Kidney (tissue), 22 donors: ENCODE measurements at places on chromosomes 16 and 17. TPM values are rescaled to one million over a fixed set of nuclear protein-coding genes. Genes with fewer than 3 reads are reported as not detected.

The LAT gene
- total RNA-seq: 12.5 TPM

The ATF7IP2 gene
- 17.1 TPM for total RNA-seq

The OR3A1 gene
- total RNA-seq: not detected

The PPY gene
- total RNA-seq: not detected

The CDRT15L2 gene
- not detected for total RNA-seq

The LGALS9 gene
- 50.8 TPM for total RNA-seq

The NTN1 gene
- 1.8 TPM for total RNA-seq

The KRT39 gene
- not detected for total RNA-seq

GRCh38 chr16:2664574-2664982 lies 17.7 kb upstream of the KCTD5 start:
- DNase-seq: no peak
- H3K36me3 ChIP-seq: no peaks in the 10 kb centered on the region
- no peak overlapping the region for H3K27ac ChIP-seq
- no peaks in the 10 kb centered on the region for H3K4me1 ChIP-seq
- H3K4me3 ChIP-seq: no peak overlapping the region
- H3K27me3 ChIP-seq: no peaks in the 10 kb centered on the region

GRCh38 chr17:82789806-82790205 lies 37.9 kb downstream of the TBCD start:
- H3K27ac ChIP-seq: no peak overlapping the region
- DNase-seq: no peak
- peaks cover 2% of the 10 kb centered on the region for H3K36me3 ChIP-seq
- H3K27me3 ChIP-seq: no peaks in the 10 kb centered on the region

GRCh38 chr16:89700649-89701424 lies 668 bp downstream of the SPATA2L start:
- peak; percentile 81 for DNase-seq
- H3K4me3 ChIP-seq: no peak overlapping the region
- H3K4me1 ChIP-seq: no peaks in the 10 kb centered on the region
- no peaks in the 10 kb centered on the region for H3K36me3 ChIP-seq
- H3K27me3 ChIP-seq: no peaks in the 10 kb centered on the region

- H3K4me3 ChIP-seq: no peak overlapping the region
- no peaks in the 10 kb centered on the region for H3K36me3 ChIP-seq
- H3K27me3 ChIP-seq: peaks cover 3% of the 10 kb centered on the region
- H3K27ac ChIP-seq: no peak overlapping the region
Measured at GRCh38 chr16:89071686-89072547, 21.7 kb upstream of the ACSF3 start.

- no peak for DNase-seq
- no peaks in the 10 kb centered on the region for H3K4me1 ChIP-seq
- H3K36me3 ChIP-seq: no peaks in the 10 kb centered on the region
- H3K4me3 ChIP-seq: no peak overlapping the region
- no peaks in the 10 kb centered on the region for H3K27me3 ChIP-seq
- H3K27ac ChIP-seq: no peak overlapping the region
Measured at GRCh38 chr17:55814377-55814776, 63.5 kb downstream of the PCTP start.

- no peaks in the 10 kb centered on the region for H3K4me1 ChIP-seq
- H3K27ac ChIP-seq: no peak overlapping the region
- H3K4me3 ChIP-seq: no peak overlapping the region
- DNase-seq: no peak
Measured at GRCh38 chr17:19614900-19615299, 33.7 kb upstream of the ALDH3A2 start.

GRCh38 chr16:359871-360697 lies 7.6 kb upstream of the AXIN1 start:
- H3K27ac ChIP-seq: no peak overlapping the region
- peak; percentile 46 for DNase-seq
- no peaks in the 10 kb centered on the region for H3K4me1 ChIP-seq
- no peak overlapping the region for H3K4me3 ChIP-seq
- H3K27me3 ChIP-seq: no peaks in the 10 kb centered on the region

DNA sequence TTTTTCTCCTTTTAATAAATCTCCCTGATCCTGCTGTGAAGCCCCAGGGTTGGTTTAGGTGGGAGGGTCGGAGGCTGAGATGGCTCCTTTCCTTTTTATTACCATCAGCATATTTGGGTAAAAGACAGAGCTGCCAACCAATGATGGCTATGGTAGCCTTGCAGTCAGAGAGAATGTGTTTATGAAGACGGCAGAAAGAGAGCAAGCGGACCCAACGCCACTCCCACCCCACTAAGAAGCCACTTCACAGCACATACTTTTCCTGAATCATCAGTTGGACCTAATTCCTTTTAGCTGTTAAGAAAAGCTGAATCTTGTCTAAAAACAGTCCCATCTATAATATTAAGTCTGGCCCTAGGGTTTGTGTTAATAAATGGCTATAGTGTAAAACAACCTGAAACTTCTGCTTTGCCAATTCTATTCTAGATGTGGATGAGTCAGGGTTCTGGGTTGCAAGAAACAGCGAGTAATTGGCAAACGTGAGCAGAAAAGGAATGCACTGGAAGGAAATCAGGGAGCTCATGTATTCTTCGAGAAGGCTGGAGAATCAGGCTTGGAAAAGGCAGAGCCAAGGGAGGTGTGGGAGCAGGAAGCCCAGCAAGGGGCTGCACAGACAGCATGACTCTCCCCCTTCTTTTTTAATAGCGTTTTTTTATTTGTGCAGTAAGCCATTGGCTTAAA lies 34.0 kb upstream of the PRKCA start:
- no peak overlapping the region for H3K4me3 ChIP-seq
- no peaks in the 10 kb centered on the region for H3K27me3 ChIP-seq
- no peaks in the 10 kb centered on the region for H3K4me1 ChIP-seq

- H3K4me1 ChIP-seq: no peaks in the 10 kb centered on the region
- no peaks in the 10 kb centered on the region for H3K36me3 ChIP-seq
- H3K27ac ChIP-seq: no peak overlapping the region
Measured at GRCh38 chr16:54283725-54284318, 2.8 kb downstream of the IRX3 start.

DNA sequence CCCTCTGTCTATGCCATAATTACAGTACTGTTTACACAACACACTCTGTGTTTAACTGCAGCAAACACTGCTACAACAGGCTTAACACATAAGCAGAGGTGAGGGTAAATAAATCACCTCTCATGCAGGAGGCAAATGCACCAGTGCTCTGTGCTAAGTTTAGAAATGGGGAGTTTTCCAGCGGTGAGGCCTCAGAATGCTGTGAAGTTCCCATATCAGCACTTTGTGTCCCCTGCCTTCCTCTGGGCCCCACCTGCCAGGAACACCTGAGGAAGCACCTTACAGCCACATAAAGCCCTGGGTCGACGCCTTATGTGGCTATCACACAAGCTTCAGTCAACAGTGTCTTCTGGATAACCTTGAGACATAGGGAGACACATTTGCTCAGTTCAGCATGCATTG lies 304.5 kb downstream of the HAPSTR1 start:
- DNase-seq: no peak
- no peaks in the 10 kb centered on the region for H3K4me1 ChIP-seq
- H3K27me3 ChIP-seq: no peaks in the 10 kb centered on the region
- no peaks in the 10 kb centered on the region for H3K36me3 ChIP-seq
- no peak overlapping the region for H3K4me3 ChIP-seq

- no peak within 1 kb of the TSS for H3K27ac ChIP-seq
- peak; percentile 82 for DNase-seq
- no peak within 1 kb of the TSS for H3K4me3 ChIP-seq
- no peaks in the 10 kb centered on the region for H3K27me3 ChIP-seq
- no peaks in the 10 kb centered on the region for H3K4me1 ChIP-seq
Measured at GRCh38 chr17:81165246-81166032, at the start of gene PVALEF. Gene PVALEF (plus strand): TSS chr17:81165507. CDS start chr17:81181227, 15,720 bp downstream.

- no peaks in the 10 kb centered on the region for H3K27me3 ChIP-seq
- no peaks in the 10 kb centered on the region for H3K36me3 ChIP-seq
- no peak overlapping the region for H3K4me3 ChIP-seq
- no peak for DNase-seq
- H3K27ac ChIP-seq: peak overlapping the region; percentile 51
Measured at GRCh38 chr17:12731839-12732238, 57.5 kb upstream of the ARHGAP44 start.

DNA sequence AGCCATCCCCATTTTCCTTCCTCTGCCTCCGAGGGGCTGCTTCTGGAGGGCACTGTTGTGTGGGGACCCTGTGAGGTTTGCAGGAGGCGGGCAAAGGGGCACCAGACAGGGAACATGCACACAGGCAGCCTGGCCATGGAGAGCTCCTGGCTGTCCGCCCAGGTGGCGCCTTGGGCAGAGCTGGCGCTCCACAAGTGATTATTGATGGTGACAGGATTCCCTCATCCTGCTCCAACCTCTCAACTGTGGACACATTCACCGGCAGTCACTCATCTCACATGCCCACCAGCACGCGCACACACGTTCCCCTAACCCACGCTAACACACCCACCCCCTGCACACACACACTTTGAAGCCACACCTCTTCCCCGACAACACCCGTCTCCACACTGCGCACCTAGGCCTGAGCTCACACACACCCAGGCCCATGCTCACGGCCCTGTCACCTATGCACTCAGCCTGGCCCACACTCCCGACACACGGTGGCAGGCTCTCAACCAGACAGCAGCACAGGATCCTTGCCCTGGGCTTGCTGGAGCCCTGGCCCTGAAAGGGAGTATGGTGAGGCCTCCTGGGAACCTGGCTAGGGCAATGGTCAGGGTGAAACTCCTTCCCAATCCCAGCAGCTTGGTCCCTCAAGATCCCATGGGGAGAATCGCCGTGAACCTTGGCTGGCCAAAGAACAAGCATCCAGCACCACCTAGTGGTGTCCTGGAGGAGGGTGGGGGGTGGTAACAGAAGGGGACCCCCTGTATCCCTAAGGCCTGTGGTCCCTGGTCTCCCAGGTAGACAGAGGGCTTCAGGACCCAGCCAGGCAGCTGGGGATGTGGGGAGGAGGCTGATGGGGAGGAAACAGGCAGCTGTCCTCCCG lies 3.6 kb downstream of the PNMT start:
- H3K27ac ChIP-seq: peak overlapping the region; percentile 49
- peaks cover 41% of the 10 kb centered on the region for H3K4me1 ChIP-seq
- H3K4me3 ChIP-seq: no peak overlapping the region
- H3K36me3 ChIP-seq: no peaks in the 10 kb centered on the region
- peak; percentile 80 for DNase-seq

DNA sequence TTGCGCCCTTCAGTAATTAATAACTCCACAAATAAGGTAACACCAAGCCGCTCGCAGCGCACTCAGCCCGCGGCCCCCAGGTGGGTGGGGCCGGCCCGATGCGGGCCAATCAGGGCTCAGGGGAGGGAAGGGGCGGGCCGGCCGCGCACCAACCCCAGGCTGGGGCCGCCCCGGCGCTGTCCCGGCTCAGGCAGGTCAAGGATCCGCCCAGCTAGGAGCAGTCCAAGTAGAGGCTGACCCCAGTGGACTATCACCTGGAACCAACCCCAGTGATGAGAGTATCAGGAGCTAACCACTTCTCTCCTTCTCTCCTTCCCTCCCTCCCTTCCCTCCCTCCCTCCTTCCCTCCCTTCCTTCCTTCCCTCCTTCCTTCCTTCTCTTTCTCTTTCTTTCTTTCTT lies 110.8 kb downstream of the C16orf78 start:
- no peak overlapping the region for H3K27ac ChIP-seq
- peak overlapping the region; percentile 51 for H3K4me3 ChIP-seq
- no peaks in the 10 kb centered on the region for H3K27me3 ChIP-seq

- peaks cover 7% of the 10 kb centered on the region for H3K4me1 ChIP-seq
Measured at GRCh38 chr16:8855051-8855786, 13.6 kb downstream of the CARHSP1 start.

- no peaks in the 10 kb centered on the region for H3K4me1 ChIP-seq
- no peaks in the 10 kb centered on the region for H3K27me3 ChIP-seq
- no peaks in the 10 kb centered on the region for H3K36me3 ChIP-seq
- DNase-seq: no peak
- H3K4me3 ChIP-seq: no peak overlapping the region
Measured at GRCh38 chr17:36885153-36885735, 52.0 kb upstream of the LHX1 start.

- no peaks in the 10 kb centered on the region for H3K4me1 ChIP-seq
- peak overlapping the region; percentile 44 for H3K27ac ChIP-seq
- H3K36me3 ChIP-seq: no peaks in the 10 kb centered on the region
- peak; percentile 80 for DNase-seq
- no peaks in the 10 kb centered on the region for H3K27me3 ChIP-seq
Measured at GRCh38 chr16:46857368-46857945, 26.5 kb upstream of the C16orf87 start.

DNA sequence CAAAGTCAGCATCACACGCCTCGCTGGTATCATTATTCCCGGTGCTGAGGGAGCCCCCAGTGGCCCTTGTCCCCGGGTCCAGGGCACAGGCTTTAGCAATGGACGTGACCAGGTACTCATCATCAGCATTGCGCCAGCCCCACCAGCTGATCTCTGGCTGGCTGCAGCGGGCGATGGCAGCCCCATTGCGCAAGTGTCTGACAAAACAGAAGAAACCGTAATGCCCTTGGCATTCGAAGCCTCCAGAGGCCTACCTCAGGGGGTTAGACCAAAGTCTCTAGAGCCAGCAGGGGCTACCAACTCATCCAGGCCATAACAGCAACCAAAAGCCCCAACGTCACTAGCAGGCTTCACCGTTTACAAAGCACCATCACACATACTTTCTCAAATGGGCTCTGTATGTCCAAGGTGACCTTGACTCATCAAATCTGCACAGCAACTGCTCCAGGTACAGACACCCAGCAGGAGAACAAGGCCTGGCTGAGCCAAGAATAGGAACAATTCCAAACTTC lies 7.3 kb downstream of the MTMR4 start:
- H3K4me1 ChIP-seq: no peaks in the 10 kb centered on the region
- no peaks in the 10 kb centered on the region for H3K27me3 ChIP-seq
- no peak overlapping the region for H3K27ac ChIP-seq
- peaks cover 79% of the 10 kb centered on the region for H3K36me3 ChIP-seq
- no peak overlapping the region for H3K4me3 ChIP-seq

GRCh38 chr17:49548051-49548505 lies 27.6 kb upstream of the NXPH3 start:
- no peaks in the 10 kb centered on the region for H3K36me3 ChIP-seq
- H3K27me3 ChIP-seq: no peaks in the 10 kb centered on the region
- no peaks in the 10 kb centered on the region for H3K4me1 ChIP-seq
- H3K4me3 ChIP-seq: no peak overlapping the region
- DNase-seq: no peak
- no peak overlapping the region for H3K27ac ChIP-seq

DNA sequence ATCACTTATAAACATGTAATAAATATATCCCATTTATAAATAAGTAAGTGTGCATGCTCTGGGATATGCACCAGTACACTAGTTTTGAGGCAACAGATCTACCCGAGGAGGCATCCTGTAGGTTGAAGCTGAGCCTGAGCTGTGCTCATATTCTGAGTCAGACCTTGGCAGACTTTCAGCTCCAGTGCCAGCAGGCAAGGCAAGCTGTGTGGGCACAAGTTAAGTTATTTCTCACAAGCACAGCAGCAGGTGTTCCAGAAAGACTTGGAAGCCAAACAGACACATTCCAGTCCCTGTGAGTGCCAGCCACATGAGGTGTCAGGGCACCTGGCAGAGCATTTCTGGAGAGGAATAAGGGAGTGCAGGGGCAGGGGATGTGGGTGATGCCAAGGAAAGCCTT lies 1.3 kb upstream of the CLEC19A start:
- H3K27ac ChIP-seq: no peak overlapping the region
- H3K4me1 ChIP-seq: no peaks in the 10 kb centered on the region
- H3K36me3 ChIP-seq: no peaks in the 10 kb centered on the region
- H3K27me3 ChIP-seq: no peaks in the 10 kb centered on the region

- DNase-seq: no peak
- H3K4me3 ChIP-seq: no peak overlapping the region
- peaks cover 4% of the 10 kb centered on the region for H3K36me3 ChIP-seq
- no peak overlapping the region for H3K27ac ChIP-seq
Measured at GRCh38 chr17:68559316-68559715, 41.9 kb downstream of the FAM20A start.

- H3K4me3 ChIP-seq: no peak overlapping the region
- H3K4me1 ChIP-seq: no peaks in the 10 kb centered on the region
- no peaks in the 10 kb centered on the region for H3K27me3 ChIP-seq
- DNase-seq: no peak
- H3K27ac ChIP-seq: no peak overlapping the region
- H3K36me3 ChIP-seq: no peaks in the 10 kb centered on the region
Measured at GRCh38 chr17:39045948-39046679, 78.9 kb upstream of the FBXO47 start.
